ENCODE measurements at places on chromosomes 13 and 19.

- DNase-seq = no peak
Measured at GRCh38 chr13:23289917-23290357, 109.2 kb downstream of the SGCG start.

DNA sequence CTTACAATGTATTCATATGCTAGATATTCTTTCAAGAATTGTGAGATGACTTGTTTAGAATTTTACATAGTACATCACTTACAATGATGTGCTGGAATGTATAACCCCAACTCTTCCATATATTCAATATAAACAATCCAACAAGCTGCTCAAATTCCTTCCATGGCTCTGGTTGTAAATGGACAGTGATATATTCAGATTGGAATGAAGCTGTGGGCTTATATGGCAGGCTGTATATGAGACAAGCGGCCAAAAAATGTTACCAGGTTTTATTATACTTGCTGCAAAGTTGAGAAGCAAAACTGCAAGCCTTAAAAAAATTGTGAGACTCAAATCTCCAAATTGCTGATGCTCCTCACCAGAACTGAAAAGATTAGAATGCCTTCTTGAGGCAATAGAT is 83.6 kb upstream of the KLF12 start:
- no peak for DNase-seq

GRCh38 chr13:66237411-66238062 is 992.6 kb downstream of the PCDH9 start:
- DNase-seq = no peak

- DNase-seq = no peak
Measured at GRCh38 chr13:23570921-23571315, 706 bp downstream of the TNFRSF19 start.

DNA sequence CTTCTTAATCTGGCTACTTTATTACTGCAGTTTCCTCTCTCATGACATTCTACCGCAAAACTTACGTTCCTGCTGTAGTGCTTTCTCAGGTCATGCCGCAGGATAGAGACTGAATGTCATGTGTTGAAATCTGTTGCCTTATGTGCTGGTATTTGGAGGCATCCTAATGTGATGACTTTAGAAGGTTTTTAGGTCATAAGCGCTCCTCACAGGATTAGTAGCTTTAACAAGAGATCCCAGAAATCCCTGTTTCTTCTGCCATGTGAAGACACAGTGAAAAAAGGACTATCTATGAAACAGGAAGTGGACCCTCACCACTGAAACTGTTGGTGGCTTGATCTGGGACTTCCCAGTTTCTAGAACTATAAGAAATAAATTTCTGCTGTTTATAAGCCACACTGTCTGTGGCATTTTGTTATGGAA is 209.3 kb downstream of the LACC1 start:
- no peak for DNase-seq

- no peak for DNase-seq
Measured at GRCh38 chr19:15469513-15470297, 5.4 kb upstream of the RASAL3 start.

DNA sequence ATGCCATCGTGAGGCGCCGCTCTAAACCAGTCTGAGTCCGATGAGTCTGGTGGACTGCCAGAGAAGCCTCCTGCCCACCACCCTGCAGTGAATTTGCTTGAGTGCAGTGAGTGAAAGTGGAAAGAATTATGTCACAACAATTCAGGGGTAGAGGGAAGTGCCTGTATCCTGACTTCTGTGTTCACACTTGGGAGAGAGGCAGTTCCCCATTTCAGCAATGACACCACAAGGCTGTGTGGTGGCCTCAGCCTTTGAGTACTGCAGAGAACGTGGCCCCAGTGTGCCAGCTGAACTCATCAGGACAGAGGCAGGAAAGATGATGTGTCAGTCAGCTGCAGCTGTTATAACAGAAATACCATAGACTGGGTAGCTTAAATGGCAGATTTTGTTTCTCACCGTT is 155.6 kb downstream of the COG6 start:
- no peak for DNase-seq

GRCh38 chr13:35163674-35164073 is 221.6 kb downstream of the NBEA start:
- no peak for DNase-seq
